AG08395 (cell line): ENCODE measurements at places on chromosomes 16 and 17.

DNA sequence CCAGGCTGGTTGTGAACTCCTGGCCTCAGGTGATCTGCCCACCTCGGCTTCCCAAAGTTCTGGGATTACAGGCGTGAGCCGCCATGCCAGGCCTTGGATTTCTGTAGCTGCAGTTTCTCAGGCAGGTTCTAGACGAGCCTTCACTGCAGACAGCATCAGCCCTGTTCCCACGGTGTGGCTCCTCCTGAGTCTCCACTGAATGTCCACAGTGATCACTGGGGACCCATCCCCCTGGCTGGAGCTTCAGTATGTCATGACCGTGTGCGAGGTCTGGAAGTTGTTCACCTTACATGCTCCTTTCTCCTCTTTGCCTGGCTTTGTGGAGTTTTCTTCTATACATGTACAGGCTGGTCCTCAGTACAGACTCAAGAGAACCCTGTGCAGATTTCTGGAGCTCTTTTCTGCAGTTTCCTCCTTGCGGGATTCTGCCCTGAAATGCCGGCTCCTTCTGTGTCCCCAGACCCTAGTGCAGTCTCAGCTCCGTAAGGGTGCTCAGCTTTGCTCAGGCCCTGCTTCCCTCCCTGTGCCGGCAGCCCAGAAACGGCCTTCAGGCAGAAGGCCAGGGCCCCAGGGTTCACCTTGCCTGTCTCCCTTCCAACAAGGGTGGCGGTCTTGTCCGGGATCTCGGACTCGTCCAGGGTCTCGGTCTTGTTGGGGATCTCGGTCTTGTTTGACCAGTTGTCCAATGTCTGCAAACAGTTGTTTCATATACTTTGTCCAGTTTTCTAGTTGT lies 14.3 kb upstream of the FASN start:
- no peak for DNase-seq

DNA sequence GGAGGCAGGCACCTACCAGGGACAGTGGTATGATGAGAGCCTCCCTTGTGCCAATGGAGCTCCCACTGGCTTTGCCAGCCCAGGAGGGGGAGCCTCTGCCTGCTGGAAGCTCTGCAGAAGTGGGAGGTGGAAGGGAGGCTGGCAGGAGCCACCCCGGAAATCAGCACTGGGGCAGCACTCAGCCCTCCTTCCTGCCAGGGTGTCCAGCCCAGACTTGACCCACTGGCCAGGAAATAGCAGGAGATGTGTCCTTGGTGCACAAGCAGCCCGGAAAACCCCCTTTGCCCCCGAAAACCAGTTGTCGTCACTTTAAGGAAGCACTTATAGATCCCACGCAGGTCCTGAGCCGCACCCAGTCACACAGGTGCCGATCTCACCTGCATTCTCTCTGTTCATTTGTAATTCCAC lies 49.3 kb upstream of the CACNG4 start:
- DNase-seq: peak; percentile 28

DNA sequence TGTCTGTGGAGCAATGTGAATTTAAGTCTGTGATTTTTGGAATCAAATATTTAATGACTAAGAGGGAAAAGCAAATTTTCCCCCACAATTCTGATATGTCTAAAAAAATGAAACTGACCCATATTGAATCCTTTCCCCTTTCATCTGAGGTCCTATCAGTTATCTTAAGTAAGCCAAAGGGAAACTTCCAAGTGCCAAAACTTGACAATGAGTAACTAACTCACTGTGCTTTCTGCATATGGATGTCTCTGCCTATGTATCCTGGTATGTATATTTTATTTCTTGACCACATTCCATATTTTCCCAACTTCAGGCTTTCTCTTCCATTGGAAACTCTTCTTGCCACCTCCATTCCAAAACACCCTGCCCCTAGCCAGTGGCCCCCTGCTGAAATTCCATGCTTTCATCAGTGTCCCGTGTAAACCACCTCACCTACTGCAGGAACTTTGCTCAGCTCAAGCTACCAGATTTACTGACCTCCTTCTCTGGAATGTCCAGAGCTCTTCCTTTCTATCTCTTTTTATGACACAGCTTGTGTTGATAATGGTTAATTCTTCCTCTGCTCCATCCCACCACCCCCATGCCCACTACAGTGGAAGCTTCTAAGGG lies 59.0 kb downstream of the TOX3 start:
- no peak for DNase-seq

- DNase-seq: no peak
These were observed 28.2 kb upstream of the C1QTNF8 start for GRCh38 chr16:1124291-1124690.

GRCh38 chr16:29837841-29838240 lies 17.6 kb downstream of the MVP start:
- no peak for DNase-seq

DNA sequence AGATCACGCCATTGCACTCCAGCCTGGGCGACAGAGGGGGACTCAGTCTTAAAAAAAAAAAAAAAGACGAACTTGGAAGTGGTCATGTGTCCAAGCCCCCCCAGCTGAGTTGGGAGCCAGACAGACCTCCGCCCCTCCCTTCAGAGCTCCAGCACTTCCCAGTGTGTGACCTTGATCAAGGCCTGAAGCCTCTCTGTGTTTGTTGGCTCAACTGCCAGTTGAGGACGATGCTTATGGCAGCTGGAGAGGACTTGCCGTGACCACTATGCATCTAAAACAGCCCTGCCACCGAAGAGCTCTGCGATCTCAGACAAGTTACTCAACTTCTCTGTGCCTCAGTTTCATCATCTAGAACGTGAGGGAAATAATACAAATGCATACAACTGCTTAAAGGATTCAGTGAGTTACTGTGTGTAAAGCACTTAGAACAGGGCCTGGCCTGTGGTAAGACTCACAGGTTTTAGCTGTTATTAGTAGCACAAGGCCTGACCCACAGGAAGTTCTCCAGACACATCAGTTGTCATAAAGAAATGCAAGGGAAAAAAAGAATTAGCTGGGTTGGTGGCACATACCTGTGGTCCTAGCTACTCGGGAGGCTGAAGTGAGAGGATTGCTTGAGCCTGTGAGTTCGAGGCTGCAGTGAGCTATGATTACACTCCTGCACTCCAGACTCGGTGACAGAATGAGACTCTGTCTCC lies 7.0 kb upstream of the IL27 start:
- DNase-seq: no peak

- DNase-seq: no peak
These were observed 242.4 kb downstream of the C16orf95 start for GRCh38 chr16:87074641-87075318.

DNA sequence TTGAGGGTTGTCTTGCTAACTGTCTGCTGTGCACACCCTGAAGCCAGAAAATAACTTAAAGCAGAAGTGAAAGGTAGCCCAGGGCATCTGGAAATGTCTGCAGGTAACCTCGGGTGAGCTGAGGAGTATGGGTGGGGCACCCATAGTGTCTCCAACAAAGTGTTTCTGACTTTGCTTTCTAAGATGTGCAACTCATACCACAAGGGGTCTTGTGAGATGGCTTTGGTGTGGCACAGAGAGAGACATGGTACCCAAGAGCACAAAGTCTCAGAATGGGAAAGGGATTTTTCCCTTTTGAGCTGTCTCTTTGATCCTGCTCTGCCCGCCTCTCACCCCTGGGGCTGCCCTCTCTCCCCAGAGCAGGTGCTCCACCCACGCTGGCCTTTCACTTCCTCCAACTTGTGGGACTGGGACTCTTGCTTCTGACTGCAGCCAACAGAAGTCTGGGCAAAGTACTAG lies 6.9 kb downstream of the CHD9 start:
- no peak for DNase-seq

- DNase-seq: no peak
These were observed 171.0 kb downstream of the RBFOX1 start for GRCh38 chr16:7503666-7504065.

DNA sequence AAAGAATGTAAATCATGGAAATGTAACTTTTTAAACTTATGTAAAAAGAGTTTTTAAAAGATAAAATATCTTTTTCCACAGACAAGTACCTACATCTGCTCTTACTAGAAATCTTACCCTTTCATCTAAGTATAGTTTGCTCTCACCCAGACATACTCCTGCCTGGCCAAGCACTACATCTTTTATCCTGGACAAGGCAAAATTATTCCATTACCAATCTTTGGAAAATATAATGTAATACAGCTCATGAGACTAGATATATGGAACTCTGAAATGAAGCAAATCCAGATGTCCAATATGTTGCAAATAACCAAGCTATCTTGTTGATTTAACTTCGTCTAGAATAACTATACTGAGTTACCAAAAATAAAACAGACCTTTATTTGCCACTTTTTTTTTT lies 50.0 kb downstream of the VMP1 start:
- no peak for DNase-seq

GRCh38 chr17:43846963-43847371 lies at the start of gene CD300LG:
Gene CD300LG, plus strand, starts transcription at chr17:43847176. Its CDS starts 41 bp downstream, at chr17:43847217.
- DNase-seq: no peak

DNA sequence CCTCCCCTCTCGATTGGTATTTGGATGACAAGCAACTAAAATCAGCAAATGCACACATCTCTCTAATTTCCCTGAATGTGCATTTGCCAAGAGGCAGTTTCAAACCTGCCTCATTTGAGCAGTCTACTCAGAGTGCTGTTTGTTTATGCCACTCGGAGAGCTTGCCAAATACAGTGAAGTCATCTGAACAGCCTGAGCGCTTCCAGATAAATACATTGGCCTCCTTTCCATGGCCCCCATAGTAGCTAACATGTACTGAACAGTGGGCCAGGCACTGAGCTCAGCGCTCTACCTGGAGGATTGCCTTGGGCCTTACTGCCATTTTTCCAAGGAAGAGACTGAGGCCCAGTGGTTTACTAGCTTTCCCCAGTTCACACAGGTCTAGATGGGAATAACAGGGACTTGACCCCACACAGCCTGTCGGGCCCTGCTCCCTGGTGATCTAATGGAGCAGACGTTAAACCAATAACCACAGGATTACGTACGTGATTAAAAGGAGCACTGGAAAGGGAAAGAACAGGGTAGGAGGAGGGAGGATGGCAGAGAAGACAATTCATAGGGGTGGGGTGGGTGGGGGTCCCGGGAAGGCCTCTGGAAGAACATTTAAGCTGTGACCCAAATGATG lies 18.7 kb upstream of the ANKRD40CL start:
- DNase-seq: peak; percentile 56

GRCh38 chr16:74503412-74503811 lies 82.1 kb upstream of the CLEC18B start:
- DNase-seq: no peak

DNA sequence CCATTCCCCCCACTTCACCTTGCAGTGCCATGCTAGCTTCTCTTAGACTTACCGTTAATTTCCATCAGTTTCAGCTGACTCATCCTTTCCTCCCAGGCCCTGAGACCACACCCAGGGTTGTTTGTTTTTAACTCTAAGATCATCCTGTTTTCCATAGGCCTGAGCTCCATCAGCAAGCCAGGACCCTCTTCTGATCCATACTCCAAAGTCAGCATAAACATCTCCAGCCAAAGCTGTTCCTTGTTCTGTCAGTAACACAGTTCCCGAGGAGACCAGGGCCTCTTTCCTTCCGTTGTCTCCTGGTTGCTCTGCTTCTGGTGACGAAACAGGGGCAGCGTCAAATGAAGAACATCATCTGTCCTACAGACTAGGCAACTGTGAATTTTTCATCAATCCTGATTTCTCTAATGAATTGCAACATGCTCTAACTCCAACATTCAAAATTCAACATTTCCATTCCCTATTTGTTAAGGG lies 83.8 kb upstream of the HNF1B start:
- DNase-seq: peak; percentile 55

DNA sequence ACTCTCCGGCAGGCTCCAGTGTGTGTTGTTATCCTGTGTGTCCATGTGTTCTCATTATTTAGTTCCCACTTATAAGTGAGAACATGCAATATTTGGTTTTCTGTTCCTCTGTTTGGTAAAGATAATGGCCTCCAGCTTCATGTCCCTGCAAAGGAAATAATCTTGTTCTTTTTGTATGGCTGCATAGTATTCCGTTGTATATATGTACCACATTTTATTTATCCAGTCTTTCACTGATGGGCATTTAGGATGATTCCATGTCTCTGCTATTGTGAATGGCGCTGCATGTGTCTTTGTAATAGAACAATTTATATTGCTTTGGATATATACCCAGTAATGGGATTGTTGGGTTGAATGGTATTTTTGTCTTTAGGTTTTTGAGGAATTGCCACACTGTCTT lies 807.3 kb upstream of the CA10 start:
- DNase-seq: no peak

DNA sequence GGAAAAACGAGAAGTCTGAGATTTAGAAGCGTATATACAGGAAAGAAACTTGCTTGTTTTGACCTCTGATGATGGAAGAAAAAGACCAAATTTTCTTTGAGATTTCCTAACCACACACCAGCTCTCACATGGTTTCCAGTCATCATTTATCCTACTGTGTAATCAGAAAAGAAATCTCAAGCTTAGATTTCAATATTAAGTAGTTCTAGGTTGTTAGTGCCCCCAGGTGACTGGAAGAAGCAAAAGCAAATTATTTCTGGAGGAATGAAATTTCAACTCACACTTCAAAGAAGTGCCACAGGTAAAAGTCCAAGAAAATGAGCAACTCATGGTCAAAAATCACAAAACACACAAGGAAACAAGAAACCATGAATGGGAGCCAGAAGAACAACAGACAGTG lies 51.8 kb upstream of the KDM6B start:
- peak; percentile 51 for DNase-seq

- no peak for DNase-seq
These were observed 44.6 kb downstream of the WSB1 start for GRCh38 chr17:27338536-27338985.

- DNase-seq: no peak
These were observed 5.0 kb downstream of the ESRP2 start for GRCh38 chr16:68230956-68231355.

GRCh38 chr17:79645777-79646088 lies 34.9 kb upstream of the RBFOX3 start:
- DNase-seq: no peak

DNA sequence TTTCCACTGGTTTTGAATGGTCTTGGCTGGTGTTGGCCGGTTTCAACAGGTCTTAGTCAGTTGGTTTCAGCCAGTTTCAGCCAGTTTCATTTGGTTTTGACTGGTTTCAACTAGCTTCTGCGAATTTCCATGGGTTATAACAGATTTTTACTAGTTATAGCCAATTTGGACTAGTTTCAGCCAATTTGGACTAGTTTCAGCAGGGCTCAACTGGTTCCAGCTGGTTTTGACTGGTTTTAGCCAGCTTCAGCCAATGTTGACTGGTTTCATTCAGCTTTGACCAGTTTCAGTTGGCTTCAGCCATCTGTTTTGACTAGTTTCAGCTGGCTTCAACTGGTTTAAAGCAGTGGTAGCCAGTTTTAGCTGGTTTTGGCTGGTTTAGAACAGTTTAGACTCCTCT lies 432.6 kb downstream of the UTP18 start:
- no peak for DNase-seq

- DNase-seq: no peak
These were observed 59.4 kb downstream of the FOXL1 start for GRCh38 chr16:86637744-86638143.

- DNase-seq: no peak
These were observed 2.7 kb upstream of the ETV4 start for GRCh38 chr17:43548689-43549379.

- no peak for DNase-seq
These were observed 23.1 kb upstream of the CDC6 start for GRCh38 chr17:40264458-40265185.

DNA sequence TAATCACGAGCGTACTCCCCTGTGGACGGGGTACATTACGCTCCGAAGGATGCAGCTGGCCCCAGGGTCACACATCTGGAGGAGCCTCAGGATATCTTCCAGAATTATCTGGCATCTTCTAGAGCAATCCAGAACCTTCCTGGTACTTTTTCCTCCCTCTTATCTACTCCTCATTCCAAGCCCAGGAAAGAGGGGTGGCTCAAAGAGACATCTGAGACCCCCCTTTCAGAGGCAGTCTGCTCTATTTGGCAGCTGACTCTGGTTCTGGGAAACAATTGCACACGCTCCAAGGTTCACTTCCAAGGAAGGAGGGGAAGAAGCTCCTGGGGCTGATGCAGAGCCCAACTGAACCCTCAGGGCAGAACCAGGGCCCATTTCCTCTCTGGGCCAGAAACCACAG lies 14.9 kb downstream of the RBFOX3 start:
- no peak for DNase-seq
